Activated CD4-positive, alpha-beta T cell treated with anti-CD3 and anti-CD28 coated beads, Interleukin-2, amount 50 U/mL, for 16 hours (primary cell): ENCODE measurements at places on chromosomes 4 and X.

- no peak for DNase-seq
Measured at GRCh38 chrX:10636851-10637250, 16.5 kb upstream of the MID1 start.

GRCh38 chr4:7817877-7818398 lies 121.7 kb downstream of the AFAP1 start:
- no peak for DNase-seq

- DNase-seq, result no peak
Measured at GRCh38 chrX:116493271-116493670, 30.5 kb upstream of the CT83 start.

DNA sequence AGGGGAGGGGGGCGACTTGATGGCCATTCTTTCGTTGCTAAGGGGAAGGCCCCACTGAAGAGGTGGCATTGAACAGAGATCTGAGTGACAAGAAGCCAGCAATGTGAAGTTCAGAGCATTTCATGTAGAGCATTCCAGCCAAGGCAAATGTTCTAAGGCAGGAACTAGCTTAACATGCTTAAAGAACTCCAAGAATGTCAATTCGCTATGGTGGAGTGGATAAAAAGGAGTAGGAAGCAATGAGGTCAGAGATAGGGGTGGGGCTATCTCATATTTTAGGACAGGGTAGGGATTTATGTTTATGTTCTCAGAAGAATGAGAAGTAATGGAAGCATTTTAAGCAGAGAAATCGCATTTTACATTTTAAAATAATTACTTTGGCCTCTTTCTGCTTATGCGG lies 130.9 kb downstream of the TTC29 start:
- DNase-seq, result no peak

DNA sequence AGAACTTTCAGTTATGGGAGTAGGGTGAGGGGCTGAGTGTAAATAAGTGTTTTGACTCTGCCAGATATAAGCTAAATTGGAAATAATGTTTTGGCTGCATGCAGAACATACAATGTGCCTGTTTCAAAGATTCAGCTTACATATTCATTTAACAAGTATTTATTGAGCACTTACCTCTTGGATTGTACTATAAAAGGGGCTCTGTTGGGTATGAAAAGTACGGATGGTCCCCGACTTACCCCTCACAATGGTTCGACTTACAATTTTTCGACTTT lies 799 bp upstream of the AIFM1 start:
- no peak for DNase-seq

DNA sequence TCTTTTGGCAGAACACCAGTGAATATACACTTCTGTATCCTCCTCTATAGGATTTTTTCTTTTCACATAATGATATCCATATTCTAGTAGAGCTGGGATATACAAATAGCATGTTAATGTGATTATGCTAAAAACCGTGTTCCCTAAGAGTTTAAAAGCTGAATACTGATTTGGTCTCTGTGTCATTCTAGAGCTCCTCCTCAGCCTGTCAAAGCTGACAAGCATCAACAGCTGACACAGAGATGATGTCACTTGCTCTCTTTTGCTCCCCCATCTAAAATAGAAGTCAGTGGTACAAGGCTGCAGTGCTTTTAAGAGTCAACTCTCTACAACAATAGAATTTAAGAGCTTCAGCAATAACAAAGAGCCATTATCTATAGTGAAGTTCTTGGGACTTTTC lies 17.1 kb upstream of the HERC3 start:
- no peak for DNase-seq

DNA sequence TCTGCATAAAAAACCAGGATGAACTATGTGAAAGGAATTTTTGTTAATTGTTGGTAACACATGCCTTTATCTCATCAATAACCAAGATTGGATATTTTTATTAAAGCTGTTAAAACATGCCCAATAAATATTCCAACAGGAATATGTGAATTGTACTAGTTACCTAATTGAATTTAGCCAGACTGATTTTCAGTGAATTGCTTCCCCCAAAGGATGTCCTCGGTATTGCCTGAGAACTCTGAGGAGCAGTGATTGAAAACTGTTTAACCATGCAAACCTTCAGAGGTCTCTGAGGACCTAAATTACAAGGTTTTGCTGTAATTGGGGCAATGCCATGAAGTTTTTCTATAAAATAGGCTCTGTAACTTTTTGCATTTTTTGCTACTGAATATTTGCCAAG lies 66.6 kb downstream of the BLTP1 start:
- DNase-seq, result no peak

DNA sequence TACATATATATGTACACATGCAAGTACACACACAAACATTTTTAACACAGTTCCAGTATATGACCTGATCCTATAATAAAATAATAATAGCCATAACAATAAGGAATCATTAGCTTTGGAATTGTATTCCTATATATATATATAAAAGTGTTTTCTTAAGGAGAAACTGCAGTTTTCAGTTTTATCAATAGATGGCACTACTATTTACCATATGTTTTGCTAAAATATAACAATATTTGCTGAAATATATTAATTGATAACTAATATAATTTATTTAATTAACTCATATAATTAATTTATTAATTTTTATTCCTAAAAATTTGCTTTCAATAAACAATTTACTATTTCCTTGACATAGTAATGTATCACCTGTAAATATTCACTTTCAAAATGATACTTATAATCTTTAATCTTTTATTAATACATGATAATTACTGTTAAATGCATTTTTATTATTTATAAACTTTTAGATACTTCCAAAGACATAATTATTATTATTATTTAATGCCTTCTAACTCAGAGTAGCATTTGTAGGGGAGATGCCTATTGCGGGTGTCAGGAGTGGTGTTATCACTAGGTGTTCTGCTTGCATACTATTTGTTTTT lies 599.5 kb downstream of the FSTL5 start:
- no peak for DNase-seq

DNA sequence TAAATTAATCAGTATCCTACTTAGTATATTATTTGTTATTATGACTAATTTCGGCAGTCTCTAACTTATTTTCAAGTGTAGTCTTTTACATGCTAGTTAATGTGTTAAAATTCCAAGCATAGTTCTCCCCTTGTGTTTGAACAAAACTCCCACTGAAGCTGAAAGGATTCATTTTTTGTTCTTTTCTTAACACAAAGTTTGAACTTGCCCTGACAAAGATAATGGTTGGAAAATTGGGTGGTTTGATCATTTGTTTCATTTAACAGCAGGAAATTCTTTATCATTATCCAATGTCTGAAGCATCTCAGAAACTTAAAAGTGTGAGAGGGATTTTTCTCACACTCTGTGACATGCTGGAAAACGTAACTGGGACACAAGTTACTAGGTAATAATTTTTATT lies 36.0 kb downstream of the INTU start:
- no peak for DNase-seq
